Stomach (tissue), 19 donors: ENCODE measurements at places on chromosomes 3 and 15.

GRCh38 chr3:81443958-81444357 lies 317.5 kb downstream of the GBE1 start:
- DNase-seq: no peak

GRCh38 chr15:48001393-48002039 lies 119.3 kb upstream of the SLC24A5 start:
- no peak for DNase-seq

DNA sequence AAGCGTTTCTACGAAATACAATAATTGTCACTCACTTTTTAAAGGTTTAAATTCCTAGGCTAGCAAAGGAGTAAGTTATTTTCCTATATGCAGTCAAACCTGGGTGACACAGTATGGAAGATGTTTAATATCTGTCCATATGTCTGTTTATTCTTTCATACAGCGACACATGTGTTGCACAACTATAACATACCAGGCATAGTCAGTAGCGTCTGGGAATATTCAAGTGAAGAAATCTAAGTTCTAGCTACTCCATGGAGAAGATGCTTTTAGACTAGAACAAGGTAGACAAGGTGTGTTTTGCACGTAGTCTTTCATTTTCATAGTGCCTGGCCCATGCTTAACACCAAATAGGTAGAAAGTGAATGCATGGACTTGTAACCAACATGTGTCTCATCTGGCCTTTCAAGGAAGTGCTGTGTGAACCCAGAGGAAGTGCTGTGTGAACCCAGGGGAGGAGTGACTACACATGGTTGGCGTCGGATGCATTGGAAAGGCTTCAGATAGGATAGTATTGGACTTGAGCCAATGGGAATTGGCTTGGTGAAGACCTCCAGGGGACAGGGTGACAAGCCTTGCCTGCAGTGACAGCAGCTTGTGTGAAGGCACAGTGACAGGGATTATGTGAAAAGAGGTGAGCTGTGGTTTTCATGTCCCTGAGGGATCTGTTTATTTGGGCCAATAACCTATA lies 267.0 kb downstream of the PTPRG start:
- no peak for DNase-seq

DNA sequence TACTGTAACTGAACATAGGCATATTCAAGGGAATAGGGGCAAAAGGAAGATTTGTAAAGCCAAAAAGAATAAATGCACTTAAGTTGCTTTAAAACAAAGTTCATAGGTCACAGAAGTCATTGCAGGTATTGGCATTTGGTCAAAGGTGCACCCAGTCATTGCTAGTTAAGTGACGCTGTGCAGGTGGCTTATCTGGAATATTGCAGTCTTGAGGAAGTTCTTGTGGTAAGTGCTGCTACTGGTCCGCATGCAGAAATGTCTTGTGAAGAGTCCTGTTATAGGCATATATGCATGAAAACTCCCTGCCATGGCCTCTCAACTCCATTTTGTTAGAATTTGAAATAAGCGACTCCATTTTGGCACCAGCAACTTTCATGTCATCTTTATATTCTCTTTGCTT lies 293.1 kb downstream of the GBE1 start:
- no peak for DNase-seq

GRCh38 chr15:29533647-29534046 lies 264.0 kb upstream of the NSMCE3 start:
- DNase-seq: no peak
